ENCODE measurements at places on chromosomes 4 and X.
A peak's percentile ranks its signal among the peaks of the same experiment; 100 is the strongest.

GRCh38 chr4:153541456-153542096 is 75.4 kb downstream of the TMEM131L start:
- no peak for DNase-seq

DNA sequence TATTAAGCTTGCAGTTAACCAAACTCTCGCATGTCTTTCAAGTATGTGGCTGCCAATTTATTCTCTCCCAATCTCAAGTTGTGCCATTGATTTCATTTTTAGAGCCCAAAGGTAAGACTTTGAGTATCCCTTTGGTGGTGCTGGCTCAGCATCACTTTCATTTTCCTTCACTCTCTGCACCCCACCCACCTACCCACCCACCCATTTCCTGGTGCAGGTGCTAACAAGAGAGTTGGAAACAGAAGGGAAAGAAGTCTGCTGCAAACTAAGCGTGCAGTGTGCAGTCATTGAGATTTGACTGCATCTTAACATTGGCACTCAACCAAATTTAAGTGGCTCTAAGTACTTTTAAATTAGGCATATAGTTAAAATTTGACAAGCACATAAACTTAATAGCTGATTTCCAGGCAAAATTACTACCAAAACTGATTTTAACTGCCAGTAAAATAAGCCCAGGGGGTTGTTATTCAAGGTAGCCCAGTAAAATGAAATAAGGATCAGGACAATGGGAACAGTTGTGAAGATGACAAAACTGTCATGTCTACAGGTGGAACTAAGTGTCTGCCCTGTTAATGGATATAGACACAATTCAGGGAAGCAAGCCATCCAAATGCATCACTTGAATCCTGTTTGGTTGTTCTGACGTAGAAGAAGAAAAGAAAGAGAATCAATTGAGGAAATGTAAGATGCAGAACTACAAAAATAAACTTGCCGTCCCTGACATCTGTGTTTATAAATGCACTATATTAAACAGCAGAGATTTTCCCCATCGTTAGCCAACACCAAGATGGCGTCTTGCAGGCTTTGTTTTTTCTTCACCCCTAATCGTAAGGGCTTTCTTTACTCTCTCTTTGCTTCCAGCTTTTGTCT is 184.2 kb downstream of the KDR start:
- DNase-seq, result no peak

- no peak for DNase-seq
These were observed 1.8 kb upstream of the NAA15 start for GRCh38 chr4:139299536-139299935.

- DNase-seq, result no peak
These were observed 12.4 kb downstream of the UBE2K start for GRCh38 chr4:39710098-39710896.

DNA sequence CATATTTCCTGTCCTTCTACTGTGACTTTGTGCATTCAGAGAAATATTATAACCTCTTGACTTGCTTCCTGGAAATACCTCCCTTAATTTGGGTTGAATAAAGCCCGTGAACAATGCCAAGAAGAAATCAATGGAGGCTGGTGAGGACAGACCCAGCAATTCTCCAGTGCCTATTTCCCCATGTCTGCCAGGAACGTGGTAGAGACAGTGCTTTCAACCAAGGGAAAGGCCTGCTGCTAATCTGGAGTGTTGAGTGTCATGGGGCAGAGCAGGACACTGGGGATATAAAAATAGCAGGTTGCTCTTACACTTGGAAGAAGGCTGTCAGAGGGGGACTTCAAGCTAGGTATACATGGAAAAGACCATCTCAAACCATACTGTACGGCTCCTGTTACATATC is 19.9 kb downstream of the TSC22D3 start:
- DNase-seq, result no peak

DNA sequence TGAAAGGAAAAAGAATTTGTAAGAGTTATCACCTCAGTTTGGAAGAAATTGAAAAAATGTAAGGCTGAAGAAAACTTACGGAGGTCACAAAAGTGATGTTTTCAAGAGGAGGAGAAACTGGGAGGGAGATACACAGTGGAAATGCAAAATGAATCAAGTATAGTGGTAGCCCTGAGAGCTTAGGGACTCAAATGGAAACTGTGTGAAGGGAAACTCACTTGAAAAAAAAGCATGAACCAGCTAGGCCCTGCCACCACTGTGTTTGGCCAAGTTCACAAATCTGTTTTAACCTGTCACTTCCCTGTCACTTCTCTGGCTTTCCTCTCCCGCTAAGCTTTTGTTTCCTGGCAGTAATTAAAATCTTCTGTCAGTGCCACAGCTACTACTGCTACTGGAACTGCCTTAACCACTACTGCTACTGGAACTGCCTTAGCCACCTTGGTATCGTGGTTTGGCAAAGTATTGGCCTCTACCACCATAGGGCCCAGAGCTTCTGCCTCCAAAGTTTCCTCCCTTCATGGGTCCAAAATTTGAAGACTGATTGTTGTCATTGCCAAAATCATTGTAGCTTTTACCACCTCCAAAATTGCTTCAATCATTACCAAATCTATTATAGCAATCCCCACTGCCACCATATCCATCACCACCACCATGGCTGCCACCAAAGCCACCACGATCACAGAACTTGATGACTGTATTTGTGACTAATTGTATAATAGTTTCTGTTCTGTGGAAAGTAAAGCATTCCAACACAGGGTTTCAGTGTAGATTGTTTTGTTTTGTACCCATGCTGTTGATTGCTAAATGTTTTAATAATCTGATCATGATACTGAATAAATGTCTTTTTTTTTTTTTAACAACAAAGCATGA is 41.5 kb downstream of the SMARCA5 start:
- DNase-seq, result no peak

GRCh38 chr4:13476915-13477314 is 7.2 kb downstream of the RAB28 start:
- no peak for DNase-seq

- no peak for DNase-seq
These were observed 19.5 kb upstream of the CXCR3 start for GRCh38 chrX:71637848-71638247.

- no peak for DNase-seq
These were observed 13.3 kb downstream of the CXCR3 start for GRCh38 chrX:71604796-71605568.

DNA sequence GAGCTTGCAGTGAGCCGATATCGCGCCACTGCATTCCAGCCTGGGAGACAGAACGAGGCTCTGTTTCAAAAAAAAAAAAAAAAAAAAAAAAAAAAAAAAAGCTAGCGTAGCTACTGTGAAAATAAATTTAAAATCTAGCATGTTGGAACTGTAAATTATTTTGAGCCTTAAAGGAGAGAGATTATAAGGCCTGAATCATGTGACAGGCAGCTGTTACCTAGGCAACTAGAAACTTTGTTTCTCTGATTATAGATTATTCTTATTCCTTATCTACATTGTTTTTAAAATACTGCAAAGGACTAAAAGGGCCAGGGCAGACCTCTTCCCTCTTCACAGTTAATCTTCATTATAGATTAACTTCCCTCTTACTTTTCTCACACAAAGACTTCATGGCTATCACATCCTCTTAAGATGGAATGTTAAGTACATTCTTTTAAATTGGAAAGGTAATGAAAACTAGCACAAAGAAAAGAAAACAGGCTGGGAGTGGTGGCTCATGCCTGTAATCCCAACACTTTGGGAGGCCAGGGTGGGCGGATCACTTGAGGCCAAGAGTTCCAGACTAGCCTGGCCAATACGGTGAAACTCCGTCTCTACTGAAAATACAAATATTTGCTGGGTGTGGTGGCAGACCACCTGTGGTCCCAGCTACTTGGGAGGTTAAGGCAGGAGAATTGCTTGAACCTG is 21.1 kb upstream of the PDS5A start:
- no peak for DNase-seq

GRCh38 chr4:57080781-57081650 is 29.2 kb downstream of the IGFBP7 start:
- no peak for DNase-seq

GRCh38 chr4:42568610-42569207 is 88.2 kb downstream of the ATP8A1 start:
- DNase-seq, result peak; percentile 72

- no peak for DNase-seq
These were observed 514.0 kb upstream of the DIAPH2 start for GRCh38 chrX:96170626-96171025.

DNA sequence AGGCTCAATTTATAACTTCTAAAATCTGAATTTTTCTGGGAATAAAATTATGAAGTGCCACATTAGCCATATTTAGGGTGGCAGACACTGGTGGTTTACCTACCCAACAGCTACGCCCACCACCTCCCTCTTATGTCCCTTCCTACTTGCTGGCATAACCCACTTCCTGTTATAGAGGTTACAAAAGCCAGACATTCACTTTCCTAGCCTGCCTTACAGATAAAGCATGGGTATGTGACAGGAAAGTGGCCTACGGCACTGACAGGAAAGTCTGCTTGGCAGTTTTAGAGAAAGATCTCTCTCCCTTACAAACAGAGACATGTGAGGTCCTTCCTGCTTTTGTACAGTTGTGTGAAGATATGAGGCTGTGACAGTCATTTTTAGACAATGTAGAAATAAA is 12.4 kb downstream of the DDX53 start:
- DNase-seq, result no peak

- no peak for DNase-seq
These were observed 383.8 kb upstream of the TENM3 start for GRCh38 chr4:181859439-181859838.

DNA sequence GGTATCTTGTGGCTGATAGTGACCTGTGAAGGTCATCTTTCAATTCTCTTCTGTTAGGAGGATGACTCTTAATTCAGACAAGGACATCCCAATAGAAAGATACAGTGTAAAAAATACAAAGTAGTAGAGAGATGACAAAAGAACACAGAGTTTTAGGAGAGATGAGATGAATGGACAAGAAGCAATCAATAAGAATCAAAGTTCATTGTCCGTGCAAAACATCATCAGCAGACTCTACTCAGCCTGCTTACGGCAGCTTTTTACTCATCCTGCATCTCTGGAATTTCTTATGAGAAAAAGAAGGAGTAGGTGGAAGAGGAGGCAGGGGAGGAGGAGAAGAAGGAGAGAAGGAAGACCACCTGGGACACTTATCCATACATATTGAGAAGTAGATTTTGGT is 2131.7 kb downstream of the ARAP2 start:
- DNase-seq, result no peak

GRCh38 chrX:49896951-49897350 is 17.7 kb downstream of the USP27X start:
- DNase-seq, result no peak

DNA sequence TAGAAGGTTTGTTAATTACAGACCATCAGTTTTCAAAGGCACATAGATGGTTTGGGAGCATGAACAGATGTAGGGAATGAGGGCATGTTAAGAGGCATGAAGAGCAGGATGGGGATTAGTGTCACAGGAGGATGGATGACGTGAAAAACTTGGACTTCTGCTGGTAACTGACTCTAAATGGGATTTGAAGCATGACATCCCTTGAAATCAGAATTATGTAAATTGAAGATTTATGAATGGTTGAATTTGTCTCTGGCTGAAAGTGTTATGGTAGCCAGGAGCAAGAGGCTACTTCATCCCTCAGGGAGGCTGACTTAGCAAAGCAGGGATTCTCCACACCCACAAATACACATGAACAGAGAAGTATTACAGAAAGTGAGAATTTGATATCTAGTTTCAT is 454.6 kb downstream of the MAGEB5 start:
- DNase-seq, result no peak

- peak; percentile 39 for DNase-seq
These were observed 522 bp downstream of the FNIP2 start for GRCh38 chr4:158769175-158769921.
